ENCODE measurements at places on chromosomes 2 and 18. TPM values are rescaled to one million over a fixed set of nuclear protein-coding genes. Genes with fewer than 3 reads are reported as not detected.

Gene SLC5A7
- not detected for total RNA-seq

Gene SCYGR1
- total RNA-seq = not detected

Gene EVA1A
- not detected for total RNA-seq

Gene RNF125
- 34.6 TPM for total RNA-seq

Gene SDC1
- 0.26 TPM for total RNA-seq

Gene ANO7
- total RNA-seq = 2.4 TPM

Gene CMPK2
- 7.4 TPM for total RNA-seq

Gene SLC30A3
- total RNA-seq = 2.1 TPM

Gene SIX3
- not detected for total RNA-seq

Gene NEU4
- total RNA-seq = 0.61 TPM

Gene KIF5C
- total RNA-seq = 17.9 TPM

Gene CDK5R2
- not detected for total RNA-seq

Gene IL36RN
- total RNA-seq = not detected

Gene NT5DC4
- not detected for total RNA-seq

Gene AQP12B
- not detected for total RNA-seq

Gene SCN9A
- 0.07 TPM for total RNA-seq

Gene DNAH6
- total RNA-seq = 0.12 TPM

Gene ING5
- total RNA-seq = 57.5 TPM

Gene ERICH2
- total RNA-seq = not detected

Gene CXCR2
- total RNA-seq = not detected

Gene TYMS
- total RNA-seq = 246 TPM

Gene ARHGAP28
- not detected for total RNA-seq

Data from activated T-helper 1 cell treated with anti-CD3 and anti-CD28 coated beads, Interleukin-12 subunit alpha, Interleukin-12 subunit beta, Interleukin-2, Interleukin-4 antibody, amounts not matched to agents 30 ng/mL and 10 ng/mL and 1 ng/mL, durations not matched to agents 14 hours and 24 hours and 36 hours (primary cell).